Right renal pelvis (tissue), 4 donors: ENCODE measurements at places on chromosomes 3 and 15. TPM values are rescaled to one million over a fixed set of nuclear protein-coding genes. Genes with fewer than 3 reads are reported as not detected.

- no peak for DNase-seq
Observed at GRCh38 chr3:179513862-179514261, 48.9 kb upstream of the ACTL6A start.

DNA sequence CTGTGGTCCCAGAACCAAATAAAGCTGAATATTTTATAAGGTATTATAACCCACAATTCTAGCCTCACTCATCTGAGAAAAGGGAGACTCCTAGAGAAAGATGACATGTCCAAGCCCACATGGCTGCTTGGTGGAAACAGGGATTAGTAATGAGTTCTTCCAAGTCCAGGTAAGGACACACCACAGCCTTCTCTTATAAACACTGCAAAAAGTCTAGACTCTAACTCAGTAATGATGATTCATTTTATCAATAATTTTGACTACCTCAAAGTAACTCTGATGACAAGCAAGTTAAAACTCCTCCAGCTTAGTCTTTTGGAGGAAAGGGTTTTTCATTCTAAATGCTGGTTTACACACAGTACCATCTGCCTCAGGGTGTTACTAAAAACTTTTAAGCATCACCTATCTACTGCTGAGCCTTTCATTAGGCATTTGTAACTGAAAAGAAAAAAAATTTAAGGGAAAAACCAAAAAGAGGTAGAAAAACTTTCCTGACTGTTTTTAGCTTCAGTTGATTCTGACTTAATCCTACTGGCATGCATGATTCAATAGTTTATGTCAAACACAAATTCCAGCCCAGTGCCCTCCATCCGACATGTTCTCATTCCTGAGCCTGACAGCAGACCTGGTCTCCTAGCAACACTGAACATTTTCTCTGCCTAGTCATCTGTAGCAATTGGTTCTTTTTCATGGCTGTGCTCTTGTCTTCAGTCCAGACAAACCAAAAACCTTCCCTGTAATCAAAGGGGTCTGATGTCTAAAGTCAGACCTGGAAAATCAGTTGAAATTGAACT lies 43.9 kb downstream of the P3H2 start:
- peak; percentile 71 for DNase-seq

GRCh38 chr15:58232281-58233065 lies 94.3 kb downstream of the AQP9 start:
- no peak for DNase-seq

LINGO1 gene
- 16.8 TPM for polyA plus RNA-seq

- no peak for DNase-seq
Observed at GRCh38 chr3:16514755-16515353, 1.4 kb upstream of the RFTN1 start.

DNA sequence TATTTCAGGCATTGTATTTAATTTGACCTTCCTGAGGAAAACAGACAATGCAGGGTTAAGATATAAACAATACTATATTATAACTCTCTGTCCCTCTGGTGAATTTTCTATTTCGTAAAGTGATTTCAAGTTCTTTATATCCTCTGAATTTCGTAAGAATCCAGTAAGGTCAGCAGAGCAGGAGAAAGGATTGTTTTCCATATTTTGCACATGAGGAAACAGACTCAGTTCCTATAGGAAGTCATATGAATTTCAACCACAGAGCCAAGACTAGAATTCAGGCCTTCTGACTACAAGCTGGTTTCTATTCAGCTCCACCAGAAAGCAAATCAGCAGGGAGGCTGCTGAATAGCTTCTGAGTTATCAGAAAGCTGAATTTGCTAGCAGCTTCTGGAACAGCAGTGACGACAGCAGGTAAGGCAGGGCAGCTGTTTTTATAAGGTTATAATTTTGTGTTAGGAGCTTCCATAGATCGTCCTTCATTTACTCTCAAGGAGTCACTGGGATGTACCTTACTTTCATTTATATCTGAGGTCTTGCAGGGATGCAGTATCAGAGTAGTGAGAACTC lies 11.1 kb upstream of the PLAAT1 start:
- DNase-seq: no peak

DNA sequence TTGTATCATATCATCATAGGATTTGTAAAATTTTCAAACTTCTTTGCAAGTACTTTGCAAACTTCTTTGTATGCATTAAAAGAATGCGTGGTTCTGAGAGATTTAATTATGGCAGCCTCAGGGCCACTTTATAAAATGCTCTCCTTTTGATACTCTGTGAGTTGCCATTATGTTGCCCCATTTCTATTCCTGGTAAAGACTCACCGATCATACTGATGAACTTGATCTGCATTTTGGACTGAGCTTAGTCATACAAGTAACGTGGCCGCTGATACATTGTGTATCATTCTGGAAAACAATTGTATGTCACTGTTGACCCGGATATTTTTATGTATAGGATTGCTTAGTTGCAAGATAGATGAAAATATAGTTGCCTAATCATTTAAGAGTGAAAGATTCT lies 38.8 kb downstream of the AKAP13 start:
- no peak for DNase-seq

- no peak for DNase-seq
Observed at GRCh38 chr3:66095295-66096001, 56.7 kb upstream of the MAGI1 start.

DPPA4 gene
- polyA plus RNA-seq: 4.6 TPM

SLC22A14 gene
- 0.57 TPM for polyA plus RNA-seq

- no peak for DNase-seq
Observed at GRCh38 chr3:56087451-56088053, 380.7 kb downstream of the ERC2 start.

SSUH2 gene
- polyA plus RNA-seq: 4.5 TPM

CASR gene
- 27.4 TPM for polyA plus RNA-seq

MRPL3 gene
- polyA plus RNA-seq: 131 TPM

DNA sequence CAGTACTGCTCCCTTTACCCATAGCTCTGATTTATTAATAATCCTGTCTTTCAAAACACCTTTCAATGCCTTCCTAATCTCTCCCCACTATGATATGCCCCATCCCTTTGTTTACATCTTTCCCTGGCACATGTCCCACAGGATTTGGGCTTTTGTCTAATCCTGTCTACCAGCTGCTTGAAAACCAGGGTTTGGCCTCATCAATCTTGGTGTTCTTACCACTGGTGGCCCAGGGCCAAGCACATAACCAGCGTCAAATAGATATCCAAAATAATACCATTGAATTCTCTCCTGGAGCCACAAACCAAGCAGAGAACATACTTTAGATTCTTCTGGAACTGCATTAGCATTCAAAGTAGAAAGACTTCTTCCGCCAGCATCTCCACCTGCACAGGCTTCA lies 104.8 kb upstream of the PPP2R3A start:
- DNase-seq: no peak
